GM04504 (cell line): ENCODE measurements at places on chromosomes 3 and 15.
A peak's percentile ranks its signal among the peaks of the same experiment; 100 is the strongest.

DNA sequence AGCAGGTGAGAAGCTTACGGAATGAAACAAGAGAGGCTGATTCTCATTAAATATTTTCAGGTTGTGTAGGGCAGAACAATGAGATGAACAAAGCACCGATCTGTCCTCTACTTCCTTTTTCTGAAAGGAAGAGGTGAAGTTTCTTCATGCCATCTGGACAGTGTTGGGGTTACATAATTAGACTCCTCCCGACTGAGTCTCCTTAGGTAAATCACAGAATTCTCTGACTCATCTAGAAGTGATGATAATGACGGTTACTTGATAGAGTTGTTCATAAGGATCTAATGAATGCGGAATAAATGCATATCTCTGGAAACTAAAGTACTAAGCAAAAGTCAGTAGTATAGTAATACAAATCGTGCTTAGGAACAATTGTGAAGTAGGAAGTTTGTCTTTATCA is 21.2 kb downstream of the CRTC3 start:
- no peak for DNase-seq

DNA sequence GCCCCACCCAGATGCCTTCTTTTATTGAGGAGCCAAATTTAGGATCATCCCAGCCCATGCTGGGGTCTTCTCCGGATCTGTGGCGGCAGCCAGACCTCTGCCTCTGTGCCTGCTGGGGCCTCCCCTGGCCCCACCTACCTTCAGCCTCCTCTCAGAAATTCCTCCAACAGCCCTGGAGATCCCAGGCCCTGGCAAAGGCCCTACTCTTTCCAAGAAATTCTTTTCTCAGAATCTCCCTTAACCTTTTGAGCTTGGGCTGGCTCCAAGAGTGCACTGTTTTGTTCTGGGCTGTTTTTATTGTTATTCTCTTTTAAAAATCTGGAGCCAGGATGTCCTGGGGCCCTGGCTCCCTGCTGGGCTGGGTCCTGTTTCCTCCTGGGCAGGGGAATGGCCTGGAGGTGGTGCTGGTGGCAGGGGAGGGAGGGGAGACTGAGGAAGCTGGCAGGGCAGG is 57.8 kb downstream of the GRIP2 start:
- no peak for DNase-seq

DNA sequence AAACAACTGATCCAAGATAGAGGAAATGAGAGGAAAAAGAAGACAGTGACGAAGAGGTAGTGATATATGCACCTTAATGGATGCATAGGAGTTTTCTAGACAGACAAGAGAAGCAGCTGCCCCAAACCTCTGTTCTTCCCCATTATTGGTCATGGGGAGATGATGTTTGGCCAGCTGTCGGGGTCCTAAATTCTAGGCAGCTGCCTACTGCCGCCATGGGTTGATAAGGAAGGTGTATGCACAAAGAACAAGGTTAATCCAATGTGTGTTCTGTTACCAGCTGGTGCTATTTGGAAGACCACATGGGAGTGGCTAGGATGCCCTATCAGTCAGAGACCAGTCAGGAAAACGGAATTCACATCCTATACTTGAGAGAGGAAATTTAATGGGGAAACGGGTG is 47.4 kb downstream of the NTRK3 start:
- DNase-seq: no peak

DNA sequence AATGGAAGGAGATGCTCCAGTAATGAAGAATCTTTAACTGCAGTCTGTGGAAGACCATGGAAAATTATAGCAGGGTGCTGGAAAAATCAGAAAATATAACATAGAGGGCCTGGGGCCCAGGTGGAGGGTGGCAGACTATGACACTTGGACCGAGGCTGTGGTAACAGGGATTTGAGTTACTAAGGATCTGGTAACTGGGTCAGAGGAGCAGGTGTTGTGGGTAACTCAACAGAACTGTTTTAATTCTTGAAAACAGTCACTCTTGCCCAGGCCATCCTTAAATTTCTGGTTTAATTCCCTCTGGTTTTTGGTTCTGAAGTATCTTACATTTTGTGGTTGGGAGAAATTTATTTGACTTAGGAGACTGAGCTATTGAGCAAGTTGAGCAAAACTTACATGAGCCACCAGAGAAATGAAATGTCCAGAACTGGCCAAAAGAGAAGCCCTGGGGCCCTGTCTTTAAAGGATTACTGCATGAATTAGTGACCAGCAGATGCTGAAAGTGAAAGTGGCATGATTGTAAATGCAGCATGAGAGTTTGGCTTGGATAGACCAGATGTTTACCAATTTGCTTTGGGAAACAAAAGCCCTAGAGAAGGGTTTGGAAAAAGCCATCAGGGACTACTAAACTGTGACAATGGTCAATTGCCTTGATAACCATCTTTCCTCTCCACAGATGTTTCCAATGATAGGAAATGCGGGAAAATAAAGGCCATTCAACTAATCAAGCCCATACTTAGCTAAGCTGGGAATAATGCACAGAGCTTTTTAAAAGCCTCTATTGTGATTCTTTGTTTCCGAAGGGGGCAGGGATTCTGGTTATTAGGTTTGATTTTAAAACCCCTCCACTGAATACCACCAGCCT is 374.9 kb upstream of the TGFBR2 start:
- DNase-seq: peak; percentile 79

- DNase-seq: no peak
Observed at GRCh38 chr15:39501366-39502081, 79.4 kb upstream of the THBS1 start.

DNA sequence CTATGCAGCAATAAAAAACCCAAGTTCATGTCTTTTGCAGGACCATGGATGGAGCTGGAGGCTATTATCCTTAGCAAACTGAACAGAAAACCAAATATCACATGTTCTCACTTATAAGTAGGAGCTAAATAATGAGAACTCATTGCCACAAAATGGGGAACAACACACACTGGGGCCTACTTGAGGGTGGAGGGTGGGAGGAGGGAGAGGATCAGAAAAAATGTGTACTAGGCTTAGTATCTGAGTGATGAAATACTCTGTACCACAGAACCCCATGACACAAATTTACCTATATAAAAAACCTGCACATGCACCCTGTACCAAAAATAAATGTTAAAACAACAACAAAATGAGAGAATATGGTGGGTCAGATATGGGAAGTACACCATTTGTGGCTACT is 49.6 kb upstream of the AADACL2 start:
- DNase-seq: no peak

DNA sequence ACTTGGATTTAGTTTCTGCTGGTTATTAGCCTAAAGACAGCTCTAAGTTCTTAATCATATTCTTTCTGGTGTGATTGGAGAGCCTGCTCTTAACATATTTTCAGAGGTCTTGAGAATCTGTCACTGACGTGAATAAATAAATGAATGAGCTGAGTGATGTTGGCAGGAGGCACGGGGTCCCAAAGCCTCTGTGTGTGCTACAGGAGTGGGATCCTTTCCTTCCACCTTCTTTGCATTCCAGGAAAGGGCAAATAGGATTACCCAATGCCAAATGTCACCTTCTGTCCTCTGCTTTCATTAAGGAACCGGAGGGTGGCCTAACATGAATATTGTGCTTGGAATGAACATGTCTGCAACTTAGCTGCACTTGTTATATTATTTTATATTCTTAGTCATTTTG is 53.1 kb downstream of the CD47 start:
- no peak for DNase-seq

GRCh38 chr3:72345980-72346379 is 502.3 kb downstream of the SHQ1 start:
- DNase-seq: no peak

DNA sequence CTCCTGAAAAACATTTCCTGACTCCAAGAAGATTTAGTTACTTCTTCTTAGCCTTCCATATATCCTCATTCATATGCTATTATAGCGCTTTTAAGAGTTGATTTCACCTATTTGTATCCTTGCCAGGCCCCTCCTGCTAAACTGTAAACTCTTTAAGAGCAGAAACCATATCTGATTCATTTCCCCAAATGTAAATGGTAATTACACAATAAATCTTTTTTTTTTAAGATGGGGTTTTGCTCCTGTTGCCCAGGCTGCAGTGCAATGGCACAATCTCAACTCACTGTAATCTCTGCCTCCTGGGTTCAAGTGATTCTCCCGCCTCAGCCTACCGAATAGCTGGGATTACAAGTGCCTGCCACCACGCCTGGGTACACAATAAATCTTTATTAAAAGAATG is 4.5 kb downstream of the DLEC1 start:
- no peak for DNase-seq

DNA sequence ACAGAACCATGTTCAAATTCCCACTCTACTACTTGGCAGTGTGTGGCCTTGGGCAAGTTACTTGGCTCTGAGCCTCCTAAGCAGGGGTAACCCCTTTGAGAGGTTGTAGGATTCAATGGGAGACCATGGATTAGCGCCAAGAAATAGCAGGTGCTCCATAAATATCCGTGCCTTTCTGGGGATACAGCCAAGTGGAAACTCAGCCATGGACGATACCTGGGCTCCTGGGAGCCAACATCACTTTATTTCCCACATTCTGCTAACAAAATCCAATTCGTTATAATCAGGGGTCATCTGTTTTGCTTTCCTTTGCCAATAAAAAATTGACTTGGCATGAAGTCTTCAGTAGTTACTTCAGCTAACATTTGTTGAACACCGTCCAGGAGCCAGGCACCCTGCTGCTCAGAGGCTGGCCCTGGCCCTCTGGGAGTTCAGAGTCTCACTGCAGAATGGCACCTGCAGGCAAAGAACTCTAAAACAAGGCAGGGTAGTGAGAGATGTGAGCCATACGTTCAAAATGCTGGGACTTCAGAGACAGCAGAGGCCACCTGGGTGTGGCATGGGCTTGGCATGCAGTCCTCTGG is 42.3 kb downstream of the ZDHHC19 start:
- no peak for DNase-seq

DNA sequence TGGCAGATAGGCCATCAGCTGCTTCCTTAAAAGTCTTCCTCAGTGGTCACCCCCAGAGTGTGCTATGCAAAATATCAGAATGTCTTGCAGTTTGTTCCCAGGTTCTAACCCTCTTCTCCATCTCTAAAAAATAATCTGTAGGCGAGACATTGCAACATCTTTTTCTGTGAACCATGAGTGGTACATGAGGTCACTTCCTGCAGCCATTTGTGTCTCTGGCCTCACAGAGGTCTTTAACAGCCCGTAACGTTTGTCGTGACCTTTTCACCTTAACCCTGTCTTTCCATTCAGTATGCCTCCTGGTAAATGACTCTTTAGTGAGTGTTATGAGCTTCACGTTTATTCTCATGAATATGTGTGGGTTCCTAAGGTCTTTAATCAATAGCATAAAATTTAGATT is 145.4 kb downstream of the KLHL25 start:
- DNase-seq: no peak

DNA sequence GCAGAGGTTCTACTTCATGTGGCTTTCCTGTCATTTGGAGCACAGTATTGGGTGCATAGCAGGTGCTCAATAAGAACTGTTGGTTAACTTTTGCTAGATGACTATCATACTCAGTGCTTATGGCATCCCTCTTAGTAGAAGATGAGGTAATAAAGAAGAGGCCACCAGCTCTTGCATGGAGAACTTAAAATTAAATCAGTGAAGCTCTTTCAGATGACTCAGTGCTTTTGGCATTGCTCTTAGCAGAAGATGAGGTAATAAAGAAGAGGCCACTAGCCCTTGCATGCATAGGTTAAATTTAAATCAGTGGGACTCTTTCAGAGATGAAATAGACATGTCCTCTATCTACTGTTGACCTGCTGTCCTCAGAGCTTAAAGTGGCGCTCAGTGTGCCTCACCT is 109.4 kb upstream of the FGF7 start:
- DNase-seq: peak; percentile 61

- DNase-seq: no peak
Observed at GRCh38 chr3:37934631-37935289, 55.8 kb upstream of the VILL start.

GRCh38 chr3:152885076-152885475 is 50.1 kb downstream of the P2RY1 start:
- no peak for DNase-seq

DNA sequence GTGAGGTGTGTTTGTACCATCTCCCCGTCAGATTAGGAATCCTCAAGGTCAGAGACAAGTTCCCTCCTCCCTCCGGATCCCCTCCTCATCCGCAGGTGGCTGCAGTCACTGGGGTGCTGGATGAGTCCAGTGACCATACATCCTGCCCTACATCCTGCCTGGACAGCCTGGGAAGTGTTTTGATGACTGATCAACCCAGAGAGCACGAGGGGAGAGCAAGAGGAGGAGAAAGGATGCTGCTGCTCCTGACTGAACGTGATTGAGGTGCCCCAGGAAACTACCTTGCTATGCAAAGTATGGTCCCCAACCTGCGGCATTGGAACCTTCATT is 65.1 kb downstream of the SLC12A8 start:
- DNase-seq: no peak

DNA sequence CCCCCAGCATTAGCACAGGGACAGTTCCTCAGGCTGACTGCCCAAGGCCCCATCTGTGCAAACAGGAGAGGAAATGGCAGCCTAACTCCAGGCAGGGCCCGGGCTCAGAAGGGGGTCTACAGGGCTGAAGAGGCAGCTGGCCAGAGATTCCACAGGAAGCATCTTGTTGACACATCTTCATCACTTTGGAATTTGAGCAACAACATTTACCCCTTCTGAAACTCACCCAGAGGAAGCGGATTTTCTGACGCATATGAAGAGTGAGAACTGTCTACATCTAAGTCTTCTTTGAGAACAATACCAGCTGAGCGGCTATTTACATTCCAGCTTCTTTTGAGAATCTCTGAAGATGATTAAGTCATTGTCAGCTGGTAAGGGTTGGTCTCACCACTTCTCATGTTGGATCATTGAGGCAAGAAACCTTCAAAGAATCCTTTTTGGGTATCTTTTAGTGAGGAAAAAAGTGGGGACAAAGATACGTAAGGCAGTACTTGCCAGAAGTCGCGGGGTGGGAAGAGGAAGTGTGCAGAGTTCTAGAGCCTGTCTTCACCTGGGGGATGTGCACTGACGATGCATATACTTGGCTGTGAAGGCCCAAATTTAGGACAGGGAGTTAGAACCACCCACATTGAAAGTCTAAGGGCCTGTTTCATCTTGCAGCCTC is 25.4 kb upstream of the SRP14 start:
- DNase-seq: peak; percentile 55

DNA sequence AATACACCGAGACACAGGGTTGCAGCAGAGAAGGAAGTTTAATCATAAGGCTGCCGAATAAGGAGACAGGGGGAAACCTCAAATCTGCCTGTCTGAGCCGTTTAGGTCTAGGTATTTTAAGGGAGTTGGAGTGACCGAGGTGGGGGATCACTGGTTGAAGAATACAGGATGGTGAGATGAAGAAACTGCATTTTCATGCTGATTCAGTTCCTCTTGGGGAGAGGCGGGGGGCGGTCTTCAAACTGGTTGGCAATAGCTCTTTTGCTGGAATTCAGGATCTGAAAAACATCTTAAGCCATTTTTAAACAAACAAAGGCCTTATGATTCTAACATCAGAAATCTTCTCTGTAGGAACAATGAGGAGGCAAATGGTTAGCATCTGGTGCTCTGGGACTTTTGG is 699.5 kb upstream of the CFAP20DC start:
- DNase-seq: no peak

DNA sequence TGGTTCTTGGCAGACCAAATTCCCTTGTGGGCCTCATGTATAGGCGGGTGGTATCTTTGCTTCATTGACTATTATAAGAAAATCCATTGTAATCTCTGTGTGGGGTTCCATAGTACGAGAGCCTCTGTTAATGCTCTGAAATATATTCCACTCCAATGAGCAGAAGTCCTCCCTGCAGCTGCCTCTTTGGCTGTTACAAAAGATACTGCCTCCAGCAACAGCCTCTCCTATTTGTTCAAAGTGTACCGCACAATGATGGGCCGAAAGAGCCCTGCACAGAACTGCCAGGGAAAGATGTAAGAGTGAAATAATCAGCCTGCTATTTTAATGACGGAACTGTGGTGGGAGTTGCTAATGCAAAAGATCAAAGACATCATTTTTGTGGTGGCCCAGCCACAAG is 48.9 kb downstream of the GRK7 start:
- DNase-seq: no peak
